Left colon (tissue), 2 donors: ENCODE measurements at places on chromosomes 12 and 14.

DNA sequence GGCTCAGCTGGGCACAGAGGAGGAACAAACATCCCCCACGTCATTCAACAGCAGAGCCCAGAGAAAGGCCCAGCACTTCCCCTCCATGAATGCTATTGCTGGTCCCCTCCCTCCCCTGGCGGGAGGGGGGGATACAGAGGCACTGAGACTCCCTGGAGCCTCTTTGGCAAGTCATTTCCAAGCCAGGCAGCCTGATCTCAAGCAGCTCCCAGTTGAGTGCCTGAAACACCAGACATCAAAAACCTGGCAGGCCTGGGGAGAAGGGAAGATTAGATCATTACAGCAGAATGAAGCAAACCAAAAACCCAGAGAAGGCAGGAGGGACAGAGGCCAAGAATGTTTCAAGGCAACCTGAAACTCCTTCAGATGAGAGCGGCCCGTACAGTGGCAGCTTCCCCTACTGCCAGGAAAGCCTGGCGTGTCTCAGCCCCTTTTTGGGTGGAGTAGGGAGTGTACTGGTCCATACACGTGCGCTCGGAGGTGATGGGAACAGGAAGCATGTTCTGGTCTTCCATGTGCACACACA lies 92.1 kb downstream of the LRRC74A start:
- peak; percentile 42 for DNase-seq

DNA sequence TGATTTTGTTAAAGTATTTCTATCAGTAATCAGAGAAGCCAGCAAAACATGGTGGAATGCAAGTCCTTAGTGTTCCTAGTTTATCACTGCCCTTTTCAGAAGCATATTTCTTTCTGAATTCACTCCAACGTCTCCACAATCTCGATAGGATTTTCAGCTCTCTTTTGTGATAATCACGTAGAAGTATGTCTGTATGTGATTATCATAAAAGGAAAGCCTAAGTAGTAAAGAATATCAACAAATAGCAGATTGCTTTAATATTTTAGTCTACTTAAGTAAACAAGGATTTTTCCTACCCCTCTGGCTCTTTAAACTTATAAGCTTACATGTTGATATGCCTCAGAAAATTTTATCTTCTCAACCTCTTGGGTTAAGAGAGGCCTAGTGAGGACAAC lies 147.4 kb upstream of the NUDT4 start:
- no peak for DNase-seq

DNA sequence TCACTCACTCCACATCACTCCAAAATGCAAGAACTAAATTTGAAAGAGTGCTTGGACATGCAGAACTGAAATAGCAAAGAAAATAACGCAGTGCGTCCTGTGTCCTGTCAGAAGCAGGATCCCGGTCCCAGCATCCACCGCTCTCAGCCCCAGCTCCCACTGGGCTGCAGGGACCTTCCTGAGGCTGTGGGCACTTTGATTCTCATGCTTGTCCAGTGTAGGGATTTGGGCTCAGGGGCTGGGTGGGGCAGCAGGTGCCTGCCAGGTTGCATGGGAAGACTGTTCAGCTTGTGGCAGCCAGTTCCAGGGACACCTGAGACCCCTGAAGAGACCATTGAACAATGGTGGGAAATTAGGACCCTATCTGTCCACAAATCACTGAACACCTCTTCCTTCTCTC lies 140.0 kb upstream of the FKBP4 start:
- DNase-seq: no peak

GRCh38 chr12:7872566-7873319 lies at the start of gene SLC2A14:
Gene SLC2A14 (minus strand): TSS chr12:7872915. CDS start chr12:7869880, 3,035 bp downstream.
- DNase-seq: no peak

- no peak for DNase-seq
Observed at GRCh38 chr12:31950088-31950487, 9.1 kb upstream of the RESF1 start.

DNA sequence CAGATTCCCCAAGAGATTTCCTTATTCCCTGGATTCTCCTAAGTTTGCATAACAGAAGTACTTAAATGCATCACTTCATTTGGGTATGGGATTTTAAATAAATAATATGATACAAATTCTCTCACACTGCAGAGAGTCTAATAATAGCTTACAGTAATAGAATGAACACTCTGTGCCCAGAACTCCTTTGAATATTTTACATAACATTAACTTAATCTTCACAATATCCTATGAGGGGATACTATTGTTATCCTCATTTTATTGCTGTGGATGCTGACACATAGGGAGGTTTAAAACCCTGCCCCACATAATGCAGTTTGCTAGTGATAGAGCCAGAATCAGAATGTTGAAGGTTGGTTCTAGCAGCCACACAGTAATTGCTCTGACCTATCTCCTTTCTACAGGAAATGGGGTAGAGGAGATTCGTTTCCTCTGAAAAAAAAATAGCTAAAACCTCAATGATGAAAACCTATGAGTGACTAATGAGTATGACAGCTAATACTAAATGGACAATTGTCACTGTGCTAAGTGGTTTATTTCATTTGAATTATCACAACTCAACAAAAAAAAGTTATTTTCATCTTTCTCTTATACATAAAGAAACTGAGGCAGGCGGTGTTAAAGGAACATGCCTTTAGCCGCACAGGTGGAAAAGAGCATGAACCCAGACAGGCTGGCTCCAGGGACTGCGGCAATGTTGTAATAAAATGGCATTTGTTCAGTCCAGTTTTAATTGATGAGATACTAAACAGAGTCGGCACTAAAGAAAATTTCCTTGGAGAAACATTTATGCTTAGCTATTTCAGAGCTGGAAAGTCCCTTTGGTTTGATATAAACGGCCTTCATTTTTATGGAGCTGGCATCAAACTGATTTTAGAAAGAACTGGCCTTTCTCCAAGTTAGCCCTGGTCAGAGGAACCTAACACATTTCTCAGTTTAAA lies 880.9 kb downstream of the NRXN3 start:
- no peak for DNase-seq

DNA sequence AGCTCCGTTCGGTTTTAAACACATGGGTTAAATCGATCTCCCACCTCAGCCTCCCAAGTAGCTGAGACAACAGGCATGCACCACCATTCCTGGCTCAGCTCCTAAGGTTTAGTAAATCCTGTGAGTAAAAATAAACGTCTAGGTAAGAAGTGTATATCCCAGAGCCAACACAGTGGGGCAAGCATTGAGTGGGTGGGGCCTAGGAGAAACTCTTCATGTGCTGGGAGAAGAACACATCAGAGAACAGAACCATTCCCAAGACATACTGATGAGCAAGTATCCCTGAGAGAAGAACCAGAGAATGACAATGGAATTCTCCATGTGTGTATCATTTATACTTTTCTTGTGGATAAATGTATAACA lies 86.3 kb downstream of the SEC23A start:
- no peak for DNase-seq

- DNase-seq: no peak
Observed at GRCh38 chr14:104786091-104786586, 9.4 kb downstream of the AKT1 start.
